ENCODE measurements at places on chromosomes 16 and 17.

DNA sequence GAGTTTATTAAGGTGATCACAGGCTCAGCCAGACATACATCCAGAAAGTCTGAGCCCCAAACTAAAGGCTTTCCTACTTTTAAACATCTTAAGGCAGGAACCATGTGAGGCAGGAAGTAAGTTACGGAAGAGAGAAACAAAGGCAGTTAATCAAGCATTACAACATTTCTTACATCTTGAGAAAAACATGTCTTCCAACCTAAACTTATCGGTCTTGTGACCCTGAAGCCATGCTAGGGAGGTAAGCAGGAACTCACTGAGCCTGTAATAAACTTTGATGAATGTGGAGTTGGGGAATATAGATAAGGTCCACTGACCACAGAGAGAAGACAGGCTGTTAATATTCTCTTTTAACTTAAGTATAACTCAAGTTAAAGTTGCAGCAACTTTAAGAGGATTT, 3.5 kb upstream of the ACSM3 start:
- no peak for DNase-seq

- DNase-seq = no peak
These were observed 258 bp downstream of the PRKCB start for GRCh38 chr16:23836078-23836403.

- DNase-seq = peak; percentile 51
These were observed at the start of gene XYLT1 for GRCh38 chr16:17470908-17471718. XYLT1 (minus strand) TSS chr16:17470960; CDS start chr16:17470796, 164 bp downstream.

DNA sequence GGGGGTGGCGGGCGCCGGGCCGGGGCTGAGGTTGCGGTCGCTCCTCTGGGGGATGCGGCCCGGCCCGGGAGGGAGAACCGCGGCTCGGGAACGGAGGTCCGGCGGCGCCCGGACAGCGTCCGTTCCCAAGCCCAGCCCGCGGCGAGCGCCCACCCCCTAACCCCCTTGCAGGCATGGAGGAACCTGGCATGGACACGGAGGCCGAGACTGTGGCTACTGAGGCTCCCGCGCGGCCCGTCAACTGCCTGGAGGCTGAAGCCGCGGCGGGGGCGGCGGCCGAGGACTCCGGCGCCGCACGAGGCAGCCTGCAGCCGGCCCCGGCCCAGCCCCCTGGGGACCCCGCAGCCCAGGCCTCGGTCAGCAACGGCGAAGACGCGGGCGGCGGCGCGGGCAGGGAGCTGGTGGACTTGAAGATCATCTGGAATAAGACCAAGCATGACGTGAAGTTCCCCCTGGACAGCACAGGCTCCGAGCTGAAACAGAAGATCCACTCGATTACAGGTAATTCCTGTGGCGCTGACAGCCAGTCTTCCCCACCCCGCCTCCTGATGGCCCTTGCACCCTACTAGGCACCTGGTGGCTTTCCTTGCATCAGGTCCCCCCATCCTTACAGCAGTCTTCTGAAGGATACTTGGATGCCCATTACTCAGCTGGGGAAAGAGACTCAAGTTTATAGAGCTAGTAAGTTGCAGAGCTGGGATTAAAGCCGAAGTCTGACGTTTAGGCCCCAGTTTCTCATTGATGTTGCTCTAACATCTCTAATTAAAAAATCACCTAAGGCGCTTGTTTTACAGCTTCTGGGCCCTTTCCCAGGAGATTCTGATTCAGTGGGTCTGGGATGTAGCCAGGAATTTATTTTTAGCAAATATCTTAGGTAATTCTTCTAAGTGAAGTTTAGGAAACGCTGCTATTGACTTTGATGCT, 514 bp downstream of the UBFD1 start:
- DNase-seq = no peak

DNA sequence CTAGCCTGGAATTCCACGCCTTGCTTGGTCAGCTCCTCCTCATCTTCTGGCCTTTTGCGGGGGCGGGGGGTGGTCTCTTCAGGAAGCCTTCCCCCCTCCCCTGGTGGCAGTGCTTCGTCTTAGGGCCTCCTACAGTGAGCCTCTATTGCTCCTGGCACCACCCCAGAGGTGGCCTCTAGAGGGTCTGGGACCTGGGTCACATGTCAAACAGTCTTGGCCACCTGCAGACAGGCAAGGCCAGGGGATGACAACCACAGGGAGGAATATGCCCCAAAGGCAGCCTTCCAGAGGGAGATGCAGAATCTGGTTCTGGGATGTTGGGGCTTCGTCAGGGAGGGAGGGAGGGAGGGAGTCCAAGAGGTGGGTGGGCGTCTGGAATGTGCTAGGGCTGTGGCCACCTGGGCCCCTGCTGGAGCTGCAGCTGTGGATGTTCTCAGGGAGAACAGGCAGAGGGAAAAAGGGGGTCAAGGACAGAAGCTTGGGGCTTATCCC, 50.6 kb downstream of the SMPD3 start:
- no peak for DNase-seq

- no peak for DNase-seq
These were observed 1.3 kb upstream of the SLC46A1 start for GRCh38 chr17:28407130-28407973.

DNA sequence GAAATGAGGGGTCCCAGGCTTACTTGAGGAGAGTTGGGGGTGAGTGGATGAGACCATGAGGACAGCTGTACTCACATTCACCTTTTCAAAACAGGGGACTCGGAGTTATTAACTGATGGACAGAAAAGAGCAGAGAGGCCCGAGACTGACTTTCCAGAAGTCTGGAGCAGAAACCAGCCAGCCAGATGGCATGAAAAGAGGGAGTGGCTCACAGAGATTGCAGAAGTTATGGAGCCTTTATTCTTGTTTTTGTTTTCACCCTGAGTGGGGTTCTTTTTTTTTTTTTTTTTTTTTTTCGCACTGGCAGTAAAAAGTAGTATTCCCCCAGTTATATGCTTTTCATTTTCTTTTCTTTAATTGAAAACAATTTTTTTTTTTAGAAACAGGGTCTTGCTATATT, 18.9 kb downstream of the TVP23A start:
- DNase-seq = no peak

DNA sequence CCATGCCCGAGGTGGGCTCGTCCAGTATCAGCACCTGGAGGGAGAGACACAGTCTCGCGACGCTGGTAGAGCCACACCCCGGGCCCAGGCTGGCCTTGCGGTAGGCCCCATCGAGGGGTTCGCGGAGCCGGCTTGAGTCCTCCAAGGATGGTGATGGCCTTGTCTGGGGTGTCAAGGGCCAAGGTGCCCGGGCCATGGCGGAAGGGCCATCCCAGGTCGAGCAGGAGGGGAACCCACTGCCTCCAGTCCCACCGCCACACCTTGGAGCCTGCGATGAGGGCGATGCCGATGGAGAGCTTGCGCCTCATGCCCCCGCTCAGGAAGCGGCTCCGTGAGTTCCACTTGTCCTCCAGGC, 29.6 kb upstream of the RNPS1 start:
- no peak for DNase-seq

GRCh38 chr17:8120520-8121406, 2.4 kb upstream of the ALOXE3 start:
- peak; percentile 64 for DNase-seq

GRCh38 chr16:72857834-72858664, 189.9 kb downstream of the ZFHX3 start:
- DNase-seq = no peak

- no peak for DNase-seq
These were observed 572.2 kb upstream of the SOX9 start for GRCh38 chr17:71548540-71549190.

GRCh38 chr16:8660841-8661301, 13.5 kb upstream of the ABAT start:
- DNase-seq = peak; percentile 68

DNA sequence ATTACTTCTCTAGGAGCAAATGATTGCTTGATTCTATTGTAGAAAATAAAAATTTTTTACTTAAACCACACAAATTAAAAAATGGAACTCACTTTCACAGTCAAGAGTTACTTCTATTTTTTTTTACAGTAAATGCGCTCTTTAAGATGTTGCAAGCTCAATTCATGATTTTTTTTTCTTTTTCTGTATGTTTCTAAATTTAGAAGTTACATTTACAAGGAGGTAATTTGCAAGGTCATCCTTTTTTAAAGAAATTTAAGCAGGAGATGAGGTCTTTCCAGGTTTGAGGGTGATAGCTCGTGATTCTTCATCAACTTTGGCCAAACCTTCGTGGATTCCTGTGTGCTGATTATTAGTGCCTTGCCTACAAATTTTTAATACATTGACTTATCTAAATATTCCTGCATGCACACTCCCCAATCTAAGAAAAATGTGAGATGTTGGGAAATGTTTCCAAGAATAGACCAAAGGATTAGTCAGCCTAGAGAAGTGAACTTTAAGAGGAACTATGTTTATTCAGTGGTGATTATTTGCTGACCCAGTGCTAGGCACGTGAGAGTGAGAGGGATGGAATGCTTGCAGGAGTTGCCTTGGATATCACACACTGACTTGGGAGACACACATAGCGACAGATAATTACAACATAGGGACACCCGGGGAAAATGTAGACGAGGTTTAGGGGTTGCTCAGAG, 429.8 kb downstream of the MAF start:
- no peak for DNase-seq

- DNase-seq = peak; percentile 61
These were observed 26.0 kb upstream of the HNF1B start for GRCh38 chr17:37770631-37771518.

- no peak for DNase-seq
These were observed 43.5 kb downstream of the BEAN1 start for GRCh38 chr16:66470556-66470955.

- DNase-seq = no peak
These were observed 236.7 kb downstream of the ZFHX3 start for GRCh38 chr16:72811188-72811720.

DNA sequence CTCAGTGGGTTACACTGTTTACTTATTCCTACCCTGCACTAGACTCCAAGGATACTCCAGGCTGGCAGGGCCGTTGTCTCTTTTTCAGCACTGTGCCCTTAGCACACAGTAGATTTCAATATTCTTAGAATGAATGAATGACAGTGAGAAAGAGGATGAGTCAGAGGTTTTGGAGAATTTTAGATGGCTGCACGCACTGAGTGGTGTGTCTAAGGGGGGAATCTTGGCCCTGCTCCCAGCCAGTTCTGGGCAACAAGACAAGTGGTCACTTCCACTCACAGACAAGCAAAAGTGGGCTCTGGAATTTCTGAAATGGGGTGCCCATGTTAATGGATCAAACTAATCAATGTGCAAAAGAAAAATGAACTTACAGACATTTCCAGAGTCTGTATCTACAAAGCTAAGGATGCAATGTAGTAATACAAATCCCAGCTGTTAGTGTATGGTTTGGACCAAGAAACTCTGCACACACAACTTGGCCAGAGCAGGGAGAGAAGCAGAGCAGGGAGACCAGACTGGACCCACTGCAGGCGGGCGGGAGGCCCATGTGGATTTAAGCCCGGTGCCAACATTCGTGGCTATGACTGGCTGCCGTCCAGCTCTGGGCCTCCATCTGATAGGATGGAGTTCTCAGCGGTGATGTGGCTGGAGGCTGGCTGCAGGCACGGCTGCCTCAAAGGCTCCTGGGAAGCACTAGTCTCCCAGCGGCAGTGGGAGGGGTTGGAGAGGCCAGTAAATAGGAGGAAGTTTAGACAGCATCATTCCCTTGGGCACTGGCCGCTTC, 95.6 kb upstream of the CDYL2 start:
- no peak for DNase-seq

DNA sequence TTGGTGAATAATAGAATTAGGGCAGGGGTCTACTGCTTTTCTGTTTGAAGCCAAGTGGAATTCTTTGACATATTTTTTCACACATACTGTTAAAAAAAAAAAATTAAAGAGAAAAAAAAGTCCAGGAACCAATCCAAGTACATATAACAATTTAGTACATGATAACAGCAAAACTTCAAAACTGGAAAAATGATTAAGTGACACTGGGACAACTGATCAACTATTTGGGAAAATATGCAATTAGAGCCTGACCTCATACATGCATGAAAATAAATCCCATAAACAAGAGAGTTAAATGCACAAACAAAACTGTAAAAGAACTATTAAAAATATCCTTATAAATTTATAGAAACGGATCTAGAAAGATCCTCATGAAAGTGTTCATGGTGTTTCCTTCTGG, 27.7 kb downstream of the BRIP1 start:
- no peak for DNase-seq

- DNase-seq = no peak
These were observed 44.8 kb downstream of the ADCY7 start for GRCh38 chr16:50311134-50311528.

DNA sequence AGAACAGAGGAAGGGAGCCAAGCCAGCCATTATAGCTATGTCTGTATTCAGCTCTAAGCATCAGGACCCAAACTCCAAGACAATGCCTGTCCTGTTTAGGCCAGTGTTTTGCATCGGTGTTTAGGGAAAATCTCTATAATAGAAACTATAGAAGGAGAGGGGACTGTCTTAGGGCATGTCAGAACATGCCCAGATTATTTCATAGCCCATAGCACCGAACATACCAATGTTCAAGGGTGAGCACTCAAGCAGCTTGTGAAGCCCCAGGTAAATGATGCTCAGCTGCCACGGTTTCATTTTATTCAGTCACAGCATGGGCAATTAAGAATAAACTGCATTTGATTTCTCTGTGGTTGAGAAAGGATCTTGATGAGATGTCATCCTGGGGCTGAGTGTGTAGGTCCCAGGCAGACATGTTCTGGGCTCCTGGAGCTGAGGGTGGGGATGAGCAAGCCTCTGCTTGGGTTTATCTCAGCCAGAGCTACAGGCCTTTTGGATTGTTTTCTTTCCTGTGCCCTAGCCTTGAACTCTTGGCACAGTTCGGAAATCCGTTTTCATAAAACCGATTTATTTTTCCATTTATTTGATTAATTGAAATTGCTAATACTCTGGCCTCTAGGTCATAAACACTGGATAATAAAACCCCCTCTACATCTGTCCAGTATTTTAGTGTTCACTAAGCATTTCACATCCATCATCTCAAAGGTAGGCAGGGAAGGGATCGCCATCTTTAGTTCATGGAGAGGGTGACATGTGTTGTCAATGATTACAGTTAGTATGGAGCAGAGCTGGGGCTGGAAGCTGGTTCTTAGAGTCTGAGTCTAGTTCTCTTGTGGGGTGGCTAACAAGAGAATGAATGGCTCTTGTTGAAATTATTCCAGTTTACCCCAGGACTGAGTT, 290.7 kb upstream of the ASIC2 start:
- DNase-seq = no peak

GRCh38 chr16:16817196-16817595, 438.3 kb downstream of the NPIPA7 start:
- no peak for DNase-seq

- DNase-seq = no peak
These were observed 97.8 kb upstream of the MAF start for GRCh38 chr16:79698341-79698753.

DNA sequence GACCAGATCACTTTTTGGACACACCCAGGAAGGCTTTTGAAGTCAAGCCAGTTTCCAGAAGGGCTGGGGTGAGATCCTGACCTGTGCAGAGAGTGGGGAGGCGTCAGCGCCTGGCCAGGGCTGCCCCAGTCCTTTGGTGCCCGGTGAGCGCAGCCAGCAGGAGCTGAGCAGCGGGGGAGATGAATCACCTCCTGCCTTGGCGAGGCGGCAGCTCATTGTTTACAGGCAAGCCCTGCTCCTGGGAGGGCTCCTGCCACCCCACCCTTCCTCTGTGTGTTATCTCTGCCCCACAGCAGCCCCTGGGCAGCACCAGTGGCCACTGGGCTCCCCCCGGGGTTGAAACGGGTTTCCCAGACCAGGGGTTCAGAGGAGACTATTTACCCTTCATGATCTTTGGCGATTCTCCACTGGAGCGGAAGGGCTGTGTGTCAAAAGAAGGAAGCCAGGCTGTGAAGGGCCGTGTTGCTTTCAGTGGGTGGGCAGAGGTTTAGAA, 14.1 kb upstream of the ITGB4 start:
- DNase-seq = no peak

GRCh38 chr17:3594051-3594800, 15.0 kb downstream of the TRPV1 start:
- no peak for DNase-seq

All from neural crest cell (in vitro differentiated cells).